ENCODE measurements at places on chromosomes 2 and 18.

- DNase-seq = no peak
- H3K4me3 ChIP-seq = no peak overlapping the region
These were observed 9.1 kb downstream of the CNNM4 start for GRCh38 chr2:96769814-96770213.

DNA sequence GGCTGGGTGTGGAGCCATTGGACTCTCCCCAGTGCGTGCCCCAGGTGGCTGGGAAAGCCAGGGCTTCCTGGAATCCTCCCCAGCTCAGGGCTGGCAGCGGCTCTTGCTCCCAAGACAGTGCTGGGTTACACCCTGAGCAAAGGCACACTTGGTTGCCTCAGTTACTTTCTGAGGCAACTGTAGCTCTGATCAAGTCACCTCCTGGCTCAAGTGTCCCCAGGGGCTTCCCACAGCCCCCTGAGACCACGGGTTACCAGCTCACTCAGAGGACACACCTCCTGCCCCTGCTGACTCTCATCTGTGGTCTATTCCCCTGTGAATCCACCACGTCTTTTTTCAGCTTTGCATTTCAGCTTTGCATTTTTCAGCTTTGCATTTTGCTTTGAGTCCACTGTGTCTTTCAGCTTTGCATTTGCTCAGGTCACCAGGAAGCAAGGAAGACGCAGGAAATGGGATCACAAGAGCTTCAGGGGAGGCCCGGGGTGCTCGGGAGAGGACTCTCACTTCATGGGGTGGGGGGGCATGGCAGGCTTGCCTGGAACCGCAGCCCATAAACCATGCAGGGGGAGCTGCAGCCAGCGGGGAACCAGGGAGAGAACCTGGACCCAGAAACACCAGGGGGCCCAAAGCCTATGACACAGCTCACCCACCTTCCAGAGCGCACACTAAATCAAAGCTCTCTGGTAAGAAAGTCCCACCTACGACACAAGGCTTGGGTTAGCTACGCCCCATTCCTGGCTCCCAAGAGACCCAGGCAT is 138.0 kb upstream of the ASB18 start:
- H3K27ac ChIP-seq = no peak overlapping the region
- H3K4me3 ChIP-seq = no peak overlapping the region
- no peaks in the 10 kb centered on the region for H3K4me1 ChIP-seq
- no peaks in the 10 kb centered on the region for H3K27me3 ChIP-seq

DNA sequence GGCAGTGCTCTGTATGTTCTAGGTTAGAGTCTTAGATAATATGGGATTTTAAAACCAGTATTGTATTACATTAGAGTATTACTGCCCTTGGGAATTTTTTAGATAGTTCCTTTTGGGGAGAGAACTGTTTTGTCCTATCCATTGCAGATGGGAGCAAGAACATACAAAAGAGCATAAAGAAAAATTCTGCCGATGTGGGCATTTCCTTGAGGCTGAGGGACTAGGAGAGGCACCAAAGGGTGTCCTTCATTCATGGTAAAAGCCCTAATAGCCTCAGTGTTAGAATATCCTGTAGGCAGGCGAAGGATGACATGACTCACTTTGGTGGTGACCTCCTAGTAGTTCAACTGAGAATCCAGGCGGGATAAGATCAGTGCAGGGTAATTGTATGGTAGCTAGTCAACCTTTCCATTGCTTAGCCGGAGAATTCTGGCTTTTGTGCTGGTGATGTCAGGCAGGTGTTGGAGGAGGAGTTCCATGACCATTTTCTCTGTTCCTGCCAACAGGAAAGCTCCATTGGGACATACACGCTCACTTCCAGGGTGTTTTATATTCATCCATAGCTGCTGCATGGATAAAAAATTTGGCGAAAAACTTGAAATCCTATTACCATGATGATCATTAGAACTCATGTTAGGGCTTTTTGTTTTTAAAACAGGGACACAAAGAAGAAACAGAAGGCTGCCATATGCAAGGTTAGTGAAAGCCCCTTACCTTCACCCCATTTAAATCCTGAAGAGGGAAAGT is 28.1 kb downstream of the EPAS1 start:
- H3K36me3 ChIP-seq = no peaks in the 10 kb centered on the region
- peaks cover 14% of the 10 kb centered on the region for H3K4me1 ChIP-seq
- no peak overlapping the region for H3K4me3 ChIP-seq
- no peak for DNase-seq

GRCh38 chr2:55155764-55156281 is 76.3 kb downstream of the CLHC1 start:
- no peaks in the 10 kb centered on the region for H3K27me3 ChIP-seq
- H3K27ac ChIP-seq = no peak overlapping the region
- H3K4me1 ChIP-seq = peaks cover 6% of the 10 kb centered on the region

- H3K36me3 ChIP-seq = peaks cover 17% of the 10 kb centered on the region
- no peak overlapping the region for H3K4me3 ChIP-seq
- no peak overlapping the region for H3K27ac ChIP-seq
- no peaks in the 10 kb centered on the region for H3K27me3 ChIP-seq
- DNase-seq = no peak
These were observed 57.8 kb downstream of the AFTPH start for GRCh38 chr2:64581777-64582539.

DNA sequence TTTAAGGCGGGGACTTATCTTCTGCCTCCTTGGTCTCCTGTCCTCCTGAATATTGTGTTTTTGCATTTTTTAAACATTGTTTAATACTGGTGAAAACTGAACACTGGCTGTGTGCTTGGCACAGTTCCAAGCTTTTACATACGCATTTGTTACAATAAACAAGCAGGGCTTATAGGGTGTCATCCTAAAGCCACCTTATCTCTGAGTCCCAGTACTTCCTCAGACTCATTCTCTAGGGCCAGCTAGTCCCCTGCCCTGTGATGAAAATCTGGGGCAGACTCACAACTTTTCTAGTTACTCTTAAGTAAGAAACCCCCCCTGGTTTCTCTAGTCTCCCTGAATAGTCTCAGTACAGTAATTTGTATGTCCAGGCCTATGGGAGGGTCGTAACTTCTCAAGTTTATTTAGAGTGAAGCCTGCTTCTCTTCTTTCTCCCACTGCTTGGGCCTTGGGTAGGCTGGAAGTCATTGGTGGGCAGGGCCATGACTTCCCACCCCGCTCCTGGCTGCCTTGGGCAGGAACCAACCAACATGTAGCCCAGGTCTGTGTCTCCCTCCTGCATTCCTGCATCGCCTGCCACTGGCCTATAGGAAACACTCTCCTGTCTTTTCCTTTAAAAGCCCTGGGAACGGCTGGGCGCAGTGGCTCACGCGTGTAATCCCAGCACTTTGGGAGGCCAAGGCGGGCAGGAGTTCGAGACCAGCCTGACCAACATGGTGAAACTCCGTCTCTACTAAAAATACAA is 7.7 kb upstream of the KCNE4 start:
- H3K4me3 ChIP-seq = no peak overlapping the region
- H3K27ac ChIP-seq = no peak overlapping the region
- H3K4me1 ChIP-seq = no peaks in the 10 kb centered on the region
- DNase-seq = no peak
- H3K36me3 ChIP-seq = no peaks in the 10 kb centered on the region

DNA sequence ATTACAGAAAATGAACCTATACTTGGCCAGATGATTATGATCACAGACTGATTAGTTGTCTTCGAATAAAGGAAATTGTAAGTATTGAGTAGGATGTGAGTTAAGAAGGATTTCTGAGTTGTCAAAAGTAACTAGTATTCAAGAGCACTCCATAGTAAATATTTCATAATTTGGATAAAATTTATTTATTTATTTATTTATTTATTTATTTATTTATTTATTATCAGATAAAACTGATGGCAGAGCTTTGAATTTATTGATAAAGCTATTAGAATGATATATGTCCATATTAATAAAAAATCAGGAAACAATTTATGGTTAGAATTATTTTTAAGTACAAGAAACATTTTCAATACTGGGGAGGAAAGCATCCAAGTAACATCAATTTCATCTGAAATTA is 1634.1 kb downstream of the LRP1B start:
- no peaks in the 10 kb centered on the region for H3K36me3 ChIP-seq
- H3K4me3 ChIP-seq = no peak overlapping the region
- no peak for DNase-seq
- no peak overlapping the region for H3K27ac ChIP-seq
- no peaks in the 10 kb centered on the region for H3K27me3 ChIP-seq

GRCh38 chr2:239351687-239352086 is 49.1 kb downstream of the HDAC4 start:
- H3K4me1 ChIP-seq = peaks cover 9% of the 10 kb centered on the region
- no peak for DNase-seq
- no peaks in the 10 kb centered on the region for H3K27me3 ChIP-seq
- H3K36me3 ChIP-seq = peaks cover 36% of the 10 kb centered on the region
- no peak overlapping the region for H3K4me3 ChIP-seq

DNA sequence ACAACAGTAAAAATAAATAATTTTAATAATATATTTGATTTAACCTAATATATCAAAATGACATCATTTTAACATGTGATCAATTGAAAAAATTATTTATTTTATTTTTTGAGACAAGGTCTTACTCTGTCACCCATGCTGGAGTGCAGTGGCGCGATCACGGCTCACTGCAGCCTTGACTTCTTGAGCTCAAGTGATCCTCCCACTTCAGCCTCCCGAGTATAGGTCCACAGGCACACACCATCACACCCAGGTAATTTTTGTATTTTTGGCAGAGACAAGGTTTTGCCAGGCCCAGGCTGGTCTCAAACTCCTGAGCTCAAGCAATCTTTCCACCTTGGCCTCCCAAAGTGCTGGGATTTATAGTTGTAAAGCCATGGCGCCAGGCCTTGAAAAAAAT is 126.7 kb upstream of the COPS8 start:
- H3K27me3 ChIP-seq = no peaks in the 10 kb centered on the region
- peaks cover 15% of the 10 kb centered on the region for H3K4me1 ChIP-seq
- H3K36me3 ChIP-seq = no peaks in the 10 kb centered on the region
- H3K4me3 ChIP-seq = no peak overlapping the region

DNA sequence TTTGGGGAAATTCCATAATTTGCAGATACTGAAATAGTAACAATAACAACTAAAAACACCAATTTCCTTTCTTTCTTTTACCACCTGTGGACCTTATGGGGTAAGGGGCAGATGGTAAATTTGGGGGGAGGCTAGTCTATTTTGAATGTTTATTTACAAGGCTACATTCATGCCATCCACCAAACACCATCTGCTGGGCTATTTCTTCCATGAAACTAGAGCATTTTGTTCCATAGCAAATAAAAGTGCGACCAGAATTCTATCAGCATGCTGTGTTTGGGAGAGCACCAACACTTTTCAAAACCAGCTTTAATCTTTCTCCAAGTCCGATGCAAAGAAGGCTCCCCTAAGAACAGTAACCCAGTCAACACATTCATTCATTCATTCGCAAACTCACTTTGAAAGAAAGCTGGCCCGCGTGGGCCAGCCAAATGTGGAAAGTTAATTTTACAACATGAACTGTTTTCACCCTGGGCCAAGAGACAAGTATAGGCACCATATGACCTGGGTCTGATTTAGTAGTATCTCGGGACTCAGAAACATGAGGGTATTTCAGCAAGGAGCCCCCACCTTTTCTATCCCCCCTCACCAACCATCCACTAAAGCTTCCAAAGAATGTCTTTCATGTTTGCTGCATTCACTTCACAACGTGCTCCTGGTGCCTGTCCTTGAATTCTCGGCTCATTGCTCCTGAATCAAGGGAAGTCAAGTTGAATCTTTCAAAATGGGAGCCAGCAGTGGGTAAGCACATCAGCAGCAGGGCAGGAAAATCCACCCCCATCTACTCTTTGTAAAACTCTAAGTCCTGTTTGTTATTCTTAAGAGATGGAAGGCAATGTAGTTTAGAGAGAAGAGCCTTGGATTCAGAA is 210.6 kb downstream of the C1D start:
- no peaks in the 10 kb centered on the region for H3K36me3 ChIP-seq
- H3K4me3 ChIP-seq = no peak overlapping the region
- no peak for DNase-seq
- H3K27me3 ChIP-seq = peaks cover 13% of the 10 kb centered on the region

DNA sequence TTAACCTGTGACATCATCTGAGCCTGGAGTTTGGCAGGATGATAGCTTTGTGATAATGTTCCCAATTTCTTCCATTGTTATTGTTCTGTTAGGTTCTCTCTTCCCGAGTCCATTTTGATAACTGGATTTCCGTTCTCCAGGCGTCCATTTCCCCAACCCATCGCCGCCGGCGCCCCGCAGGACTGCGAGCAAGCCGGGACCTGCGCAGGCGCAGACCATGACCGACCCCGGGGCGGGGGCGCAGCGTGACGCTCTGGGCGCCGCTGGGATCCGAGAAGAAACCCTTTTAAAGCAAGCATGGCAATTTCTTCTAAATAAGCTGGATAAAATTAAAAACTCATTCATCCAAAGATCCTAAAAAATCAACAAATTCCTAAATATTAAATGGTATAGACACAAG is at the start of gene SLC25A52:
Gene SLC25A52 (minus strand): TSS at position 186 of the 400 bp plus-strand sequence. CDS start 219 bp downstream, outside the sequence.
- no peak within 1 kb of the TSS for H3K4me3 ChIP-seq
- DNase-seq = no peak
- no peaks in the 10 kb centered on the region for H3K36me3 ChIP-seq
- H3K27ac ChIP-seq = no peak within 1 kb of the TSS
- no peaks in the 10 kb centered on the region for H3K4me1 ChIP-seq
- no peaks in the 10 kb centered on the region for H3K27me3 ChIP-seq

DNA sequence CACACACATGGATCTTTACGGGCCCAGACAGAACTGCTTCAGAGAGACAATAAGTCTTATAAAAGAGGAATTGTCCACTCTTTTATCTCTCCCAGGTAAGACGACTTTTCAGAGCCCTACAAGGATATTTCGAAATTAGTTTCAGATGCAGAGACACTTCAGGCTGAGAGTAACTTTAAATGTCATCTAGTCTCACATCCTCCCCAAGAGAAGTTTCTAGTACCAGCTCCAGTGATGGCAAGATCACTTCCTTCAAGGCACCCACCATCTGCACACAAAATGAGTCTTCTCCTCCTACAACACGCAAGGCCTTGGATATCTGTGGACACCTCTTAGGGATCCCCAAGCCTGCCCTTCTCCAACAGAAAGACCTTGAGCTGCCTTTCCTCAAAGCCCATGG is 39.0 kb upstream of the KLHL29 start:
- no peak overlapping the region for H3K27ac ChIP-seq
- peaks cover 8% of the 10 kb centered on the region for H3K27me3 ChIP-seq
- no peak overlapping the region for H3K4me3 ChIP-seq
- no peaks in the 10 kb centered on the region for H3K4me1 ChIP-seq
- H3K36me3 ChIP-seq = no peaks in the 10 kb centered on the region

DNA sequence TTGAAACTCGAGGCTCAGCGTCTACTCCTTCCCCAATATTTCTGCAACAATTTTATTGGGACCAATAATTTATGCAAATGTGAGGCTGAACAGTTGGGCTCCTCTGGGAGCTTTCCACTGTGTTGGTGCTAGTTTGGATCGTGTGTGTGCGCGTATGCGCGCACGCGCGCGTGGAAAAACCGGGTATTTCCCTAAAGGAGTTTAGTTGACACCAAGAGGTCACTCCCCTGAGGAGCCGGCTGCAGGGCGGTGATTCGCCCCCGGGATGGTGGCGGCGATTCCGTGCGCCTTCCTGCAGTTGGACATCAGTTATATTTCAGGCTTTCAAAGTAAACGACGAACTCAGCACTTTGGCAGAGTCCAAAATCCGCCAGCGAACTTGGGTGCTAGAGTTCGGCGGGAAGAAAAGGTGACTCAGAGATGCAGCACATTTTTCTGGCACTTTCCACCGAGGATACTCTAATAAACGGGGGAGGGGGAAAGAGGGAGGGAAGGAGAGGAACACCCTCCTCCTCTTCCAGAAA is 186.5 kb upstream of the FANCL start:
- H3K27ac ChIP-seq = no peak overlapping the region
- no peaks in the 10 kb centered on the region for H3K36me3 ChIP-seq
- DNase-seq = no peak
- H3K27me3 ChIP-seq = peaks cover 57% of the 10 kb centered on the region

GRCh38 chr2:28362991-28363521 is 29.6 kb upstream of the FOSL2 start:
- no peak overlapping the region for H3K4me3 ChIP-seq
- no peak overlapping the region for H3K27ac ChIP-seq
- no peaks in the 10 kb centered on the region for H3K27me3 ChIP-seq
- no peak for DNase-seq

All from activated CD8-positive, alpha-beta memory T cell treated with anti-CD3 and anti-CD28 coated beads, Interleukin-2, amount 10 ng/mL, durations not matched to agents 7 days and 5 days (primary cell).